ENCODE measurements at places on chromosomes 13 and 19.

- DNase-seq: no peak
These were observed 218.1 kb downstream of the KCTD12 start for GRCh38 chr13:76668141-76668540.

GRCh38 chr19:50490991-50491472 is 14.4 kb upstream of the GARIN5A start:
- DNase-seq: no peak

DNA sequence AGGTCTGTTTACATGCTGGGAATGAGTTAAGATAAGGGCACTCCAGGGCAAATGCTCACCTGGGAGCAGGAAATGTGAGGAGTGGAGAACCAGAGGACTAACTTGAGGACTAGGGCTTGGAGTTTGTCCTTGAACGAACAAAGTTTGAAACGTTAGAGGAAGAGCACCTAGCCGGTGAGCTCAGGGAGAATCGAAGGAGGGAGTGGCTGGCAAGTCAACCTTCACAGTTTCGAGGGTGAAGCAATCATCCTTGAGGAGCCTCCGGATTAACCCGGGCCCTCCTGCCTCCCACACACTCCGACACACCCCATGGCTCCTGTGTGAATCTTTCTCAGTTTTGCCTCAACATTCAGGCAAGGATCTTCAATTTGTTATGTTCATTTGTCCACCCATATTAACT is 58.6 kb downstream of the LMO7 start:
- DNase-seq: no peak

GRCh38 chr13:96696389-96696900 is 297.8 kb downstream of the OXGR1 start:
- DNase-seq: no peak
